ENCODE measurements at places on chromosomes 12 and 14.

GRCh38 chr14:77554816-77555599, 56.4 kb upstream of the ISM2 start:
- DNase-seq, result no peak

DNA sequence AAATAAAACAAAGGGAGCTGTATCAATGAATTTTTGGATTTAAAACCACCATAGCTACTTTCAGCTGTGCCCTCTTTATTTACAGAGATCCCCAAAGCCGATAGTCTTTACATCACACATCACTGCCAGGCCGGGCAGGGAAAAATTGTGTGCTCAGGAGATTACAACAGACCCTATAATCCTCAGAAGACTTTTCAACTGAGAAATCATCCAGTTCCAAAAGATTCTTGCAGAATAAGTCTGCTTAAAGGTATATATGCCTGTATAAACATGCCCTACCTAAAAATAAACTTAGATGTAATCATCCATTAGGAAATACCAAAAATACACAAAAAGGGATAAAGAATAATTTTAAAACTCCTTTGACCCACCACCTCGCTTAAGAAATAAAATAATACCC, 70.1 kb upstream of the MAP1LC3B2 start:
- DNase-seq, result no peak

DNA sequence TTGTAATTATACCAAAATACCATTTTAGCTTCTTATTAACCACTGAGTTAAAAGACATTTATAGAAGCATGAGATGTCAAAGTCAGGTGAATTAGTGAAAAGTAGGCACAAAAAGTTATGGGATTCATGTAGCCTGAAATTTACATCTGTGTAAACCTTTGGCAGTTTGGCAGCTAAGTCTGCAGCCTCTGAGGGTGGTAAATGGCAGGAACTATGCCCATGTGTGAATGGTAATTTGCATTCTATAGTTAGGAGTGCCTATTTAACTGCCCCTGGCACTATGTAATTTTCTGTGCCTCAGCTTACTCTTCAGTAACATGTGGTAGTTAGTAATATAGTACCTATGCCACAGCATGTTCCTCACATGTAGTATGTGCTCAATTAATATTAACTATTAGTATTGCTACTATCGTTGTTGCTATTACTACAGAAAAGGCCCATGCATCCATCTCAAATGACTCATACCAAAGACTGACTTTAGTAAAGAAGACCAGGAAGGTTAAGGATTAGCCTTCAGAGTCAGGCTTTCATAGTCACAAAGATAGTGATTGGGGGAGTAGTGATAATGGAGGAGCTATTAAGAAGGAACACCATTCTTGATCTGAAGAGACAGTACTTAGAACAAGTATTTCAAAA, 258.7 kb upstream of the BTG1 start:
- no peak for DNase-seq

GRCh38 chr12:14860490-14860889, 17.2 kb upstream of the ART4 start:
- DNase-seq, result no peak

GRCh38 chr14:69665631-69666030, 54.2 kb downstream of the SUSD6 start:
- DNase-seq, result no peak

DNA sequence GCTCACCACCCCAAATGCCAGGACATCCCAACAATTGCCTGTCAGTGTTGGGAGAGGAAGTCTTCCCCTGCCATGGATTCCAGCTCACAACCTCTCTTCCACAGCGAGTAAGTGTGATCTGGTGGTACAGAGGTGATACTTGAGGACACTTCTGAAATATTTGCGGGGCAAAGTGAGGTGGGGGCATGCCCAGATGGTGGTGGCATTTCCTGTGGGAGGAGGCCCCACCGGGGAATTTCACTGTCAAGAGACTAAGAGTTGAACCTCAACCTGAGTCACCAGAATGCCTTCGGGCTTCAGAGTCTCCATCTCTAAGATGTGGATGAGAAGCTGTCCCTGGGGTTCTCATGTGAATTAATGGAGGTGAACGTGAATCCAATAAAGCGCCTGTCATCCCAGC, 122.3 kb upstream of the RFLNA start:
- DNase-seq, result no peak

- no peak for DNase-seq
Observed at GRCh38 chr12:105275997-105276733, 40.2 kb upstream of the APPL2 start.

GRCh38 chr12:130700492-130701401, 15.4 kb downstream of the RIMBP2 start:
- DNase-seq, result no peak

- DNase-seq, result peak; percentile 64
Observed at GRCh38 chr14:24332268-24332993, 2.4 kb downstream of the ADCY4 start.

GRCh38 chr14:59187802-59188460, 536 bp upstream of the DAAM1 start:
- peak; percentile 44 for DNase-seq

DNA sequence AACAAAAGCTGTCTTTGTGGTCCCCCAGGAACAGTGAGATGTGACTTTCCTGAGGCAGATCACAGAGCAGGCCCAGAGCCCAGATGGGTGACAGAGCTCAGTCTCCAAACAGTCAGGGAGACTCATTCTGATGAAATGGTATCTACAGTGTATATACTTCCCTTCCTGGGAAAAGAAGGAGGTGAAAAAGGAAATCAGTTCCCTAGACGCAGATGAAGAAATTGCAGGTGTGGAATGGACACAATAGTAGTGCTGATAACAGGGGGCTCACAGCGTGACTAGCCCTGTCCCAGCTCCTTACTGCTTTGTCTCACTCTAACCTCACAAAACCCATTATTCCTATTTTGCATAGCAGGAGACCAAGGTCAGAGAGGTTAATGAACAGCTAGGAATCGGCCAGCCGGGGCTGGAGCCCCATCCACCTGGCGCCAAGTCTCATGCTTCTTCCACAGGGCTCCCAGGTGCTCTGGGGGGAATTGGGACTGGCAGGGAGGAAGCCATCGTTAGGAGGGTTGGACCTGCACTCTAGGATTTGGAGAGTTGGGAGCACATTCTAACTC, 11.9 kb downstream of the KCNH3 start:
- DNase-seq, result no peak

- peak; percentile 2 for DNase-seq
Observed at GRCh38 chr14:83827383-83827782, 1702.6 kb upstream of the FLRT2 start.

DNA sequence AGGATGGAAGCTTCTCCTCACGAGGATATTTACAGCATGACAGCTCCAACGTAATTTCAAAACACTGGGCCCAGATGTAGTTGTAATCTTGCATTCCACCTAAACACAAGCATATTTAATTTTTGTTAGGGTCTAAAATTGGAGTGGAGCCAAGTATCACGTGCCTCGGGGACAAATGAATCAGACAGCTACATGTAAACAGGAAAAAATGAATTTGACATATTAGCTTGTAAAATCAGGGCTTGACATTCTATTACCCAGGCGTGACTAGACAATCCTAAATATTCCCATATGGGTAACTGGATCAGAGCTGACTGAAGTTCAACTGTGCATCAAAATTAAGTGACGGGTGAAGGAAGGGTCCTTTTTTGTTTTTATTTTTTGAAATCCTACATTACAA, 59.0 kb downstream of the MDM2 start:
- no peak for DNase-seq

- no peak for DNase-seq
Observed at GRCh38 chr12:1099158-1099557, 108.1 kb downstream of the ERC1 start.

DNA sequence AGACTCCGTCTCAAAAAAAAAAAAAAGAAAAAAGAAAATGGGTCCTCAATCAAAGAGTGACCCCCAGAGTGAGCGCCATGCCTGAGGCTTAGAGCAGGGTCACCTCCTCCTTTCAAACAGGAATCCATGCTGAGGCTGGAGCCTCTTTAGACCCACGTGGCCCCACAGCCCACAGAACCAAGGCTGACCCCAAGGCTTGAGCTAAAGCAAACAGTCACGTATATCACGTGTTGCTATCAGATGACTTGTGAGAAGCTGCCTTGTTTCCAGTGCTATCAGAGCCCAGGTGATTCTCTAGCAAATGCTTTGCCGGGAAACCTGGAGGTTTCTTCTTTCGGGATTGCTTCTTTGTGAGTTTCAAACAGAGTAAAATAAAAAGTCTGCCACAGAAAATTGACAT, 31.7 kb upstream of the DYNC1H1 start:
- DNase-seq, result peak; percentile 57

- no peak for DNase-seq
Observed at GRCh38 chr14:51869411-51870100, 9.1 kb downstream of the GNG2 start.

GRCh38 chr14:65934070-65934435, 521.5 kb downstream of the FUT8 start:
- DNase-seq, result no peak

GRCh38 chr12:69435644-69436043, 34.5 kb upstream of the FRS2 start:
- no peak for DNase-seq

- no peak for DNase-seq
Observed at GRCh38 chr14:79482825-79483224, 728.5 kb downstream of the DIO2 start.

- no peak for DNase-seq
Observed at GRCh38 chr14:58721723-58722122, 84.0 kb downstream of the DACT1 start.

DNA sequence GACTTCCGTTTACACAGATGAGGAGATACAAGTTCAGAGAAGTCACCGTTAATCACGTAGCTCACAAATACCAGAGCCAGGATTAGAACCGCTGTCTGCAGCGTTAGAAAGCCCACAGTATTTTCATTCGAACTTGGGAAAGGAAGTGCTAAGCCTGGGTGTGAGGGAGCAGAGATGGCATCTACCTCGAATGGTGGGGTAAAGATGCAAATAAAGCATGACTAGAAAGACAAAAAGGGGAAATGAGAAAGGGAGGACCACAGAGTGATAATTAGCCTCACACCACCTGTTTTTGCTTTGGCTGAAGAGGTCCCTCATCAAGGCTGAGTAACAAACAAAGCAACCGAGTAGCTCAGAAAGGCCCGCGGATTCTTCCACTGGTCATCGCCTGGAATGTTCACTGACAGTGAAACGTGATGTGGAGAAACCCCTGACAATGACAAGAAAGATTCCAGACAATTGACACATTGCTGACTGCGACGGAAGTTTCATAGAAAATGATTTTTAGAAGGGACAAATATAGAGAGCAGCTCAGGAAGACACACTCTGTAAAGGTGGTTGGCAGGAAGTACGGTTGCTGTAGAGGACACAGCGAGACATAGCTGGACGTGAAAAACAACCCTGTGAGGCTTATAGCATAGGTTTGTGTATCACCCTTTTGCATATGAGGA, 31.5 kb upstream of the BHLHE41 start:
- no peak for DNase-seq

- DNase-seq, result no peak
Observed at GRCh38 chr14:101708853-101709532, 52.5 kb upstream of the PPP2R5C start.

DNA sequence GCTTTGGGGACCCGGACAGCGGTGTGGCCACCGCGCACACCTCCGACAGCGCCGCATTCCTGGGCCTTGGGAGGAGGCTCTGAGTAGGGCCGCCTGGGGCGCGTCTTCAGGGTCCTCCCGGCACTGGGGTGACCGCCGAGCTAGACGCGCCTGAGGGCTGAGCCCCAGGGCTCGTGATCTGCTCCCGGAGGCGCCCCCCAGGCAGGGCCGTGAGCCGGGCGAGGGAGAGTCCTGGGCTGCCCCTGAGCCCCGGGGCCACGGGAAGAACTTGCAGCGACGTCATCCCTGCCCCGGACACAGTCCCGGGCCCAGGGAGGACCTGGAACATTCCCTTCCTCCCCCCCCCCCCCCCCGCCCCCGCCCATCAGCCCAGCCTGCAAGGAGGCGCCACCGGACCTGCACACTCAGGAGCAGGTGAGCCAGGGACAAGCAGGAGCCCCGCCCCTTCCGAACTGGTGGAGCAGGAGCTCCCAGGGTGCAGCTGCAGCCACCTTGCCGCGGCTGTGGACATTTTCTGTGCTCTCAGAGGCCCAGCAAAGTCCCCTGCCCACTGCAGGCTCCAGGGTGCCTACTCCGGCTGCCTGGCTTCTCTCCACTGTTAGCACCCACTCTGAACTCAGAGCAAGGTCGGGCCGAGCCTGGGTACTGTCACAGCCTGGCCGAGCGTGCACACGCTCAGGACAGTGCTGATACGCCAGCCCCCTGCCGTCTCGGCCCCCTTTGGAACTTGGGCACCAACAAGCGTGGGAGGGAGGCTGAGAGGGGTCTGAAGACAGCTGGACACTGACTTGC, 50.7 kb downstream of the A2M start:
- no peak for DNase-seq

DNA sequence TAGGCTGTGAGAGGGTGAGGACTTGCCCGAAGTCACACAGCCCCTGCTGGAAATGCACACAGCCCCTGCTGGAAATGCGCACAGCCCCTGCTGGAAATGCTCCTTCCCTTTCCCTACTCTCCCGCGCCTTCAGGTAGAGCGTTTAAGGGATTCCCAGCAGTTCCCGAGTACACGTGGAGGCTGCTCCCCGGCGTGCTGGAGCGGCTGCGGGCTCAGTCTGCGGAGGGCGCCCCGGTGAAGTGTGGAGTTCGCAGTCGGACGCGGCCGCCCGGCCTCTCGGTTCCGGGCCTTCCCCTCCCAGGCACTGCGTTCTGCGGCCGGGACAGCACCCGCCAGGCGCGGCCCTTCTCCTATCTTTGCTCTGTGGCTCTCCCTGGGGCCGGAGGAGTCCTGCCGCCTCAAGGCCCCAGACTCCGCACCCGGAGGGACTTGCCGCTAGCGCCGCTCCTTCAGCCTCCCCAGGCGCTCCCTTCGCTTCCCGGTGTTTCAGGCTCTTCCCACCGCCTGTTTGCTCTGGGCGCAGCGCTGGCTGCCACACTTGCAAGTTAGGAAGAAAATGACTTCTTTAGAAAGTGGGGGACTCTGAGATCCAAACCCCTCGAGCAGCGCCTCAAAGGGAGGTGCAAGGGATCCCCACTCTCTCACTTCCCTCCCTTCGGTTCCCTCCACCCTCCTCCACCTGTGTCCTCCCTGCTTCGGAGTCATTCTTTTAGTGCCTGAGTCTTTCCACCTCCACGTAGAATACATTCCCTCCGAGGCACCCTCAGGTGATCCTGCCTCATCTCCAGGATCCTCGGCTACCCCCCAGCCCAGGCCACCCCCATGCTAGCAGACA, 8.3 kb upstream of the TBX5 start:
- no peak for DNase-seq
